ENCODE measurements at places on chromosomes 4 and X.

DNA sequence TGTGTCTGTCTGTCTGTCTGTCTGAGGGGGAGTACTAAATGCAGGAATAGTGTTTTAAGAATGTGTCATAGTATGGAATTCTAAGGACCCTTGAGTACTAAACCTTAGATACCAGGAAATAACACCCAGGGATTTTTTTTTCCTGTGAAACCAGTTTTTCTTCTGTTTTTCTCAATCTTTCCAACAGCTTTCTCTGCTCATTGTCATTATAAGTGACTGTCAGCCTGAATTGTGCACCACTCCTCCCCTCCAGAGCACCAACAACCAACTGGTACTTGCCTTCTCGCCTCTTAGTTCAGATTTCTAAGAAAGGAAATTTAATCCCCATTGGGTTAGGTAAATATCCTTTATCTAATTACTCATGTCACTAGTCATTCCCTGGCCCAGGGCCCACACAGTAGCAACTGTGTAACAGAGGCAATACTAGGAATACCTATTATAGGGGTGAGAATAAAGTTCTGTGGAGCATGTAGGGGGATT, 320.6 kb downstream of the ADGRL3 start:
- no peak for DNase-seq

- no peak for DNase-seq
Observed at GRCh38 chrX:1427756-1428155, 25.0 kb downstream of the ASMTL start.

- no peak for DNase-seq
Observed at GRCh38 chrX:119870626-119871131, 854 bp downstream of the RNF113A start.

- no peak for DNase-seq
Observed at GRCh38 chrX:18543738-18544137, 118.3 kb downstream of the CDKL5 start.

GRCh38 chr4:149077181-149077580, 635.0 kb upstream of the NR3C2 start:
- no peak for DNase-seq

- DNase-seq: no peak
Observed at GRCh38 chrX:51837921-51838320, 55.5 kb upstream of the MAGED1 start.

GRCh38 chr4:82890528-82890900, 439 bp downstream of the SEC31A start:
- peak; percentile 14 for DNase-seq

DNA sequence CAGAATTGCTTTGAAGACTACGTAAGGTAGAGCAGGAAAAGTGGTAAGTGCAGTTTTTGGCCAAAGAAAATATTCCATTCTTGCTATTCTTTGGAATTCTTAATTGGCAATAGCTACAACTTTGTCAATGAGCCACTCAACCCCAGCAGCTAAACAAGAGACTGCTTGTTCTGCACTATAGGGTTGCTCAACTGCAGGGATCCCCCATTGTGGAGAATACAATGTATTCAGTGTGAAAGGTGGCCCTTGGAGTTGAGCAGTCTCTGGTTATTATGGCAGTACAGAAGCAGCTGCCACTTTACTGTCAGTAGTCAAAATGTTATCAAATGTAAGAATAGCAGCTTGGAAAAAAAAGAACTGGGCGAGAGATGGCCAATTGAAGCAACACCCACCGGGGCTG, 808.7 kb downstream of the CENPC start:
- no peak for DNase-seq
